ENCODE measurements at places on chromosomes 12 and 14.

DNA sequence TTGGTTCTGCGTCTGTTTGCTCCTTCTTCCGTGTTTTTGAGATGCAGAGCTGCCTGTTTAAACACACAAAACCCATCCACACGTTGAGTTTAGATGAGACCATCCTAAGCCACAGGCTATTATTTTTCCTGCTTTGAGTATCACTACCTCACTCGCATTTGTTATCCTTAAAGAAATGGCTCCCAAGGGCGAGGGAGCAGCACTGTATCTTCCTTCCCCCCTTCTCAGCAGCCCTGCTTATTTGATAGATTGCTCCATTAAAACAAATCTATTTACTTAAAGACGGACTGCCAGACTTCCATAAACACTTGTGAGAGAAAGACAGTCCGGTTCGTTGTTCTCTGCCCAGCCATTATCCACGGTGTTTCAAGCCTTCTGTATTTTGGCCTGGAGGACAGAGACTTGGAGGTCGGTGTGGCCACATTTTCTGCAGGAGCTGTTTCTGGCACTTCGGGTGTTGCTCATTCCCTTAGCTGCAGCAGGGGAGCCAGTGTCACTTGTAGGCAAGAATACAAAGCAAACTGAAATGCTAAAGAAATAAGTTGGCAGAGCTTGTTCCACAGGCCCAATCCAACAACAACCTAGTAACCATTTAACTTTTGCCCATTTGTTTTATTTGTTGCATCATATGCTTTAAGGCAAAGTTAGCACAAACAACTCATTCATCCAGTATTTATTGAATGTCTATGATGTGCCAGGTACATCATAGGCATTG lies 275.4 kb downstream of the TTC6 start:
- no peak for DNase-seq

GRCh38 chr12:115666168-115666567 lies 611.3 kb downstream of the MED13L start:
- DNase-seq: no peak

DNA sequence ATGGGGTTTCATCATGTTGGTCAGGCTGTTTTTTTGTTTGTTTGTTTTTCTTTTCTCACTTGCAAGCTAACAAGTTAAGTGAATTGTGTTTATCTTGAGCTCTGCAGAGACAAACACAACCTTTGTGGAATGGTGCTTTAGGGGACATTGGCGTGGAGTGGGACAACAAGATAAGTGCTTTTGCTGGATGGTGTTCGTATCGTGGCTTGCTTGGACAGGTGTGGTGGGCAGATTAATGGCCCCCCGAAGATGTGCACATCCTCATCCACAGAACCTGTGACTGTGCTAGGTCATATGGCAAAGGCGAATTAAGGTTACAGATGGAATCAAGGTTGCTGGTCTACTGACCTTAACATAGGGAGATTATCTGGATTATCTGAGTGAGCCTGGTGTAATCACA lies 7.0 kb downstream of the MLXIP start:
- no peak for DNase-seq

- DNase-seq: no peak
These were observed 119.6 kb downstream of the GCH1 start for GRCh38 chr14:54782751-54783659.

DNA sequence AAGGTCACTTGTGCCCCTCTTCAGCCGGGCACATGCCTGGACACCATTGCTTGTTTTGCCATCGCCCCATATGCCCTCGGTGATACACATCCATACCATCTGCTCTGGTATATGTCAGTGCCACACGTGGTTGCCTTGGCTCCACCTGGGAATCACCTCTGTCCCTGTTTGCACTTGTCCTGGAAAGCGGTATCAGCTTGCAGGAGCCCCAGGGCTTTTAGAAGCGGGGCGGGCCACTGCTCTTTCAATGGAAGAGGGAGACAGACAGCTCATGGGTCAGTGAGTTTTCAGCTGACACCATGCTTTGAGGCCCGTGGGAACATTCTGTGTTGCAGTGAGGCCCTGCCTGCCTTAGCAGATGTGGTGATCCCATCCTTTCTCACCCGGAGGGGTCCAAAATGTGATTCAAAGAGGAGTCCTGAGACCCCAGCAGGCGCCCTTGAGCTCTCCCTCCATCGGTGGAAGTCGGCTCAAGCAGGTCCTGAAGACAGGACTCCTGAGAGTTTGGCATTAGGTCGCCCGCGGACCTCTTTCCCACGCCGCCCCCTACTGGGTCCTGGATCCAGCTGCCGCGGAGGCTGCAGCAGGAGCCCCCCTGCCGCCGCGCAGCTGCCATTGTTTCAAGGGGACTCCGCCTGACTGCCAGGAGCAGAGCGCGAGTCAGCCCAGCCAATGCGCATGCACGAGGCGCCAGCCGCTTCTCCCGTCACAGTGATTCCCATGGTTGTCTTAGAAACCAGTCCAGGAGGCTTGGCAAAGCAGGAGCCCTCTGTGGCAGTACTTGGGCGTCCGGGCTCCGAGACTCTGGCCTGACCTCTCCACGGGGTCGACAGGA lies 773.2 kb upstream of the ALG10B start:
- DNase-seq: no peak

DNA sequence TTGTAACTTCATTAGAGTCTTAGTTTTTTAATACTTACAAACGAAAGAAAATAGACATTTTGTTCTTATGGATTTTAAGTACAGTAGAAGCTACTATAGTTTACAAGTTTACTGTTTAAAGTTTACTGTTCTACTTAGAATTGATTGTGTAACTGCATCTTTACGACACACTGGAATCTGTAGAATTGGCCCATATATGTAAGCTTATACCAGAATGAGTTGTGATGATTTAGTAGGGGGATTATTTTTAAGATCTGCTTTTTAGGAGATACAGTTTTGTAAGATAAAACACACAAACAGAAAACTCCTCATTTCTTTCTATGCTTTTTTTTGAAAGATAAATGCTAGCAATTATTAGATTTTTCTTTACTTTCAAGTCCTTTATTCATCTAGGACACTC lies 30.2 kb upstream of the NAV3 start:
- DNase-seq: no peak

DNA sequence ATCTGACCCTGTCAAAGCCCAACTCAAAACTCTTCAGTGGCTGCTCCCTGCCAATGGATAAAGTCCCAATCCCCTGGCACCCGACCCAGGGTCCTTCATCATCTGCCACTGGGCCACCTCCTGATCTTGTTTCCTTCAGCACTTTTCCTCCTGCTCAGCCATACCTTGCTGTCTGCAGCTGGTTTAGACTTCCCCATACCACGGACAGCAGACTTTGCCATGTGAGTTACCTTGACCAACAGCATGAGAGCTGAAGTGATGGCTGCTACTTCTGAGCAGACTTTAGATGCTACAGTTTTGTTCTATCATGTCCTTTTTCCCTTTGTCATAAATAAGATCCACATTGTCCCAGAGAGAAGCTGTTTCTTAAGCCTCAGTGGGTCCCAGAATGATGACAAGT lies 33.3 kb upstream of the STON2 start:
- no peak for DNase-seq
